ENCODE measurements at places on chromosomes 7 and 10.
A peak's percentile ranks its signal among the peaks of the same experiment; 100 is the strongest.

DNA sequence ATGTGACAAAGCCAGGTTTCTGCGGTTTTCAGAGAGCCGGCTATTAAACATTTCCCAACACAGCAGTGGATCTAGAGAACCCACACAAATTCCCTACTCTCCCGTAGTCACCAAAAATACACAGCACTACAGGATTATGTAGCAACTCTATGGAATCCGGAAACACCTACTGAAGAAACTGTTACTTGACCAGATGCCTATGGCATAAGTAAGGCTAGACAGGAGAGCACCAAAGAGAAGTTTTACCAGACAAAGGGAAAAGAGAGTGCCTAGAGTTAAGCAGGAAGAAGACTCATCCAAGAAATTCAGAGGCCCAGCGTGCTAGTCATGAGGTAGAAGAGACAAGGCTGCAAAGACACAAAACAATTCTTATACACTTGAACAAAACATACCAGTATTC, 321.1 kb downstream of the PARD3 start:
- DNase-seq: no peak

- no peak for DNase-seq
Measured at GRCh38 chr7:98922392-98923187, 44.3 kb downstream of the TRRAP start.

GRCh38 chr7:131483586-131483985, 72.8 kb downstream of the PODXL start:
- DNase-seq: no peak

DNA sequence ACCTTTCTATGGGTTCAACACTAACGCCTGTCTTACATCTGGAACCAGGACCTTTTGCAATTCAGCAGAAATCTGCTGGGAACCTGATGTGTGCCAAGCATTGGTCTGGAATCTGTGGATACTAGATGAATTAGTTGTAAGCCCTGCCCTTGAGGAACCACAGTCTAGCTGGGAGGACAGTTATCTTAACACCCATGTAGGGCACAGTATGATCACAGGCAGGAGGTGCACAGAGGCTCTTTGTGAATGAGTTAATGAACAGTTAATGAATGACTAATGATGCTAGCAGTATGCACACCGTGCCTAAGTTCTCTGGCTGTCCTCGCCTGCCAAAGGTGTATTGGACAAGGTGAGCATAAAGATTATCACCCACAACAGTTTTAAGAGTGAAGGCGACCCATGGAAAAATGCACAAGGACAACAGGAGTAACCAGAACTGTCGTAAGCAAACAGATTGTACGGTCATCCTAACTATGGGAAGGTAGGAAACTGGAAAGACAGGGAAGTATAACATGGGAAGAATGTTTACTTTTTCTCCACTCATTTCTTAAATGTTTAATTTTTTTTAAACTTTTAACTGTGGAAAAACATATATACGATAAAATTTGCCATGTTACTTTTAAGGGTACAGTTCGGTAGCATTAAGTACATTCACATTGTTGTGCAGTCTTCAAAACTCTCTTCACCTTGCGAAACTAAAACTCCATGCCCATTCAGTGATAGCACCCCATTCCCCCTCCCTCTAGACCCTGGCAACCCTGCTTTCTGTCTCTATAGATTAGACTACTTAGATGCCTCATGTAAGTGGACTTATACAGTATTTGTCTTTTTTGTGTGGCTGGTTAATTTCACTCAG, 139.9 kb downstream of the CXCL12 start:
- DNase-seq: no peak

DNA sequence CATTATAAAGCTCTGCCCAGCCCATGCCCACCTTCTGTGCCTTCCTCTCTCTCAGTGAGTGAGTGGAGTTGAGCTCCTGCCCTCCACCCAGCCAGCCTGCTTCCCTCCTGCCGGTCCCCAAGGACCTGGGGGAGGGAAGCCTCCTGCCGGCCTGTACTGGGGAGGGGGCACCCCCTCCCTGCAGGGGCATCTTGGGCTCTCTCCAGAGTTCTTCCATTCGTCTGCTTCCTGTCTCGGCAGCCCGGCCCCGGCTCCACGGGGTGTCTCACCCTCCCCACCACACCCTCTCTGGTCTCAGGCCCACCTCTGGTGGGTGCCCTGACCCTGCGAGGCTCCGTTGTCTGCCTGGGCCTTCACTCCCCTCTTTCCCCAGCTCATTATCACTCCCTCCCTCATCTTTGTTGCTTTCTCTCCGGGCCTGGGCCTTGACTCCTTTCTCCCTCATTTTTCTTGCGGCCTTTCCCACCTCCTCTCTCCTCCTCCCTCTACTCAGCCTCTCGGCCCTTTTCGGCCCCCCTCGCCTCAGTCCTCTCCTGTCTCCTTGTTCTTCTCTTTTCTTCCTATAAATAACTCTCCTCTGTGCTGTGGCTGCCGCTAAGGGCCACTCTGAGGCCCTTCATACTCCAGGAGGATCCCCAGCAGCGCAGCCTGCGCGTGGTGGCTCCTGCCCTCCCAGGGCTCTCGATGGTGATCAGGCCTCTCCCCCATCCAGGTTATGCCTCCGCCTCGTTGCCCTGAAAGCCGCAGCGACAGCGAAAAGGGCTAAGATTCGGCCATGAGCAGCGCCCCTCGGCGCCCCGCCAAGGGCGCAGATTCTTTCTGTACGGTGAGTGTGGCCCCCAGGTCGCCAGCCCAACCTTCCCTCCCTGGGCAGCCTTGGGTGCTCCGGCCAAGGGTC, 2.1 kb downstream of the SLC4A2 start:
- DNase-seq: no peak

DNA sequence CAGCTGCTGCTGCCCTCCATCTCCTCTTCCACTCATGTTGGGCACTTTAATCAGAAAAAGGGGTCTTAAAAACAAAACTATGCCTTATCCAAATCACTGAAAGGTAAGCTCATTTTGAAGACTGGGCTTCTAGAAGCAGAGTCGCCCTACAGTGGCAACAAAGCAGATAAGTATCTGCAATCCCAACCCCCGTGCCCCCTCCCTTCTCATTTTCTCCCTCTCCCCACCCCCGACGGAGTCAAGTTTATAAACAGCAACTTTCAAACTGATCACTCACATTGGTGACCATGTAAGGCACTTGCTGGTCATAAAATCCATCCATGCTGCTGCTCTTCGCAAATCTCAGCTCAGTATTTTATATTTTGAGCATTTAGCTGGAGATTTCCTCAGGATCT, 738 bp downstream of the ETV1 start:
- no peak for DNase-seq

GRCh38 chr7:44066494-44067063, 1.2 kb upstream of the PGAM2 start:
- DNase-seq: no peak

- DNase-seq: no peak
Measured at GRCh38 chr7:121595758-121596696, 199.9 kb upstream of the FAM3C start.

GRCh38 chr7:94996369-94996768, 89.0 kb downstream of the PPP1R9A start:
- DNase-seq: no peak

GRCh38 chr10:8628351-8628750, 573.9 kb downstream of the GATA3 start:
- DNase-seq: no peak

DNA sequence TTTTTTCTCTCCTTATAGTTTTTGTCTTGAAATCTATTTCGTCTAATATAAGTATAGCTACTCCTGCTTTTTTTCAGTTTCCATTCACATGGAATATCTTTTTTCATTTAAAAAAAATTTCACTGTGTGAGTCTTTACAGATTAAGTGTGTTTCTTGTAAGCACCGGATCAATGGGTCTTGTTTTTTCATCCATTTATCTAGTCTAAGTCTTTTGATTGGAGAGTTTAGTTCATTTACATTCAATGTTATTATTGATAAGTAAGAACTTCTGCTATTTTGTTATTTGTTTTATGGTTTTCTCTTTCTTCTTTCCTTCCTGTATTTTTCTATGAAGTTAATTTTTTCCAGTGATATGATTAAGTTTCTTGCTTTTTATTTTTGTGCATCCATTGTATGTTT, 216.7 kb upstream of the CNTNAP2 start:
- DNase-seq: no peak

DNA sequence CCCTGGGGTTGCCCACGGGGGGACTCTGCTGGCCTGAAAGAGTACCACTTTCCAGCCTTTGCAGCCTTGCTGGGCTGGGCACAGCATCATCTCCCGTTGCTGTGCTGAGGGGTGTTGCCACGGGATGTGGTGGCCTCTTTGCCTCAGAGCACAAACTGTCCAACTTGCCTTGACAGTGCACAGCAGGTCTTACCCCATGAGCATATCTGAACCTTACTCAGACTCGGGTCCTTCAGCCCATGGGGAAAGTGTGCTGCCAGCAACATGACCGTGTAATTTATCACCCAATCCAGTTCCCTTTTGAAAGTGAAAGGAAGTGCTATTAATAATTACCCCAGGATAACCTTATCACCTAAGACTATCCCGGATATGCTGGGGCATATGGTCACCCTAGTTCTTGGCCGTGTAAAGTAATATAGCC, 46.8 kb downstream of the TBXAS1 start:
- DNase-seq: no peak

DNA sequence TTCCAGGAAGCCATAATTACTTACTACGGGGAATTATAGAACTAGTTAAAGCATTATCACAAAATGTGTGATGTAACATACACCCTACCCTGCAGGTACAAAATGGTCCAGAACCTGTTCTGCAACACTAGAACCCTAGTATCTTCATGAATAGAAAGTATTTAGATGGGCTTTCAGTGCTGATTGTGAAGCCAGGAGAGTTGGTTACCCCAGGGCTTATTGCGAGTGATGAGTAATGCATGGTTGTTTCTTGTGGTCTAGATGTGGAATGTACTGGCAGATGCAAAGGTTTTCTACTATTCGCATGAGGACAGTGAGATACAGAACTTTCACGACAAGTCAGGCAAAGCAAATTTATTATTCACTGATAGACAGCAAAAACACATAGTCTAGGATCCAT, 33.6 kb upstream of the AGR3 start:
- DNase-seq: no peak

DNA sequence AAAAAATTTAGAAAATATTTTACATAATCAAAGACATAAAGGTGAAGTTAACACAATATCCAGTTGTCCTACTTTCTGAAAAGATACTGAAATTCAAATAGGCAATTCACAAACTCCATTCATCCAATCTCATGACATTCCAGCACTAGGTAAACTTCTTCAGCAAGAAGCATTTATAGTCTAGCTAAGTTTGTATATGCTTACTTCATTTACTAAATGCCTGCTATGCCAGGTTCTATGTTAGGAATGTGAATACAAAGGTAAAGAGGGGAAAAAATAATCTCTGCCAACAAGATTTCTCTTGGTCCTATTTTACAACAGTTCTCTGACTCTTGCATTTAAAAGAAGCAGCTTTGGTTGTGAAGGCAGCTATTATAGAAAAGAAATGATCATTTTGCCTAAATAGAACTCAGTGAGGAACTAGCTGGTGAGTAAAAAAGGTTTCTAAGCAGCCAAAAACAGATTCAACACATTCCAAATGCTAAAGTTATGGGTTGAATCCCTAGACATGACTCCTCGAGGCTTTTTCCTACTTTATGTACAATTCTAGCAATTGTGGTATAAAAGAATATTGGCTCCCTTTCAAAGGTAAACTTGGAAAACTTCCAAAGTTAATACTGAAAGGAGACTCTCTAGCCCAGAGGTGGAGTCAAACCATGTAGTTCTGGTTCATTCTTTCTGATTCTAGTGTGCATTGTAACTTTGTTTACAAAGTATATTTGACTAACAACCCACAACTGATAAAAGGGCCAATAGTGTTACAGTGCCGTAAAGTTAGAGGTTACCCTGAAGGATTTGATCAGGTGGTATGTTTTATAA, 30.9 kb upstream of the KLHL7 start:
- no peak for DNase-seq

DNA sequence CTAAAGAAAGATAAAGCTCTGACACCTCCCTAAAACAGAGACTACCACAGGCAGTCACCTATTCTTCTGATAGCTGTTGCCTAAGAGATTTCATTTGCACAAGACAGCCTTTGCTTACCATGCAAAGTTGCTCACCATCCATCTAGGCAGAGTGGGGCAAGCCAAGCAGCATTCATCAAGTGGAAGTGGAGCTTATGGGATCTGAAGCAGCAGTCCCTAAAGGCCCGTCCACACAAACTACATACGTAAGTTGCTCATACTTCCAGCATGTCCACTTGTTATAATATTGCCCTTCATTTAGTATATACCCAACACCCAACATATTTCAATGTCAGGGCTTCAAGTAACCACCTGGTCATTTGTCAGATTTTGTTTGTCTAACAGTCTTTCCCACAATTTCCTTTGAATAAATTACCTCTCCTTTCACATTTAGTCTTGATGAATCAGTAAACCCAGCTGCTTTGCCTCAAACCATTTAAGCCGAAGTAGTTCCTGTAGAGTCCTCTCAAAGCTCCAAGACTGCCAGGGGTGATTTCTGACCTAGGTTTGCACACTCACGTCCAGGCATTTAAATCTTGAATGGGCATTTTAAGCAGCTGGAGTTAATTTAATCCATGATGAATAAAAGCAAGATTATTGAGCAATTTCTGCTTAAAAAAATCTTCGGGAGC, 67.9 kb downstream of the ATAD1 start:
- DNase-seq: no peak

DNA sequence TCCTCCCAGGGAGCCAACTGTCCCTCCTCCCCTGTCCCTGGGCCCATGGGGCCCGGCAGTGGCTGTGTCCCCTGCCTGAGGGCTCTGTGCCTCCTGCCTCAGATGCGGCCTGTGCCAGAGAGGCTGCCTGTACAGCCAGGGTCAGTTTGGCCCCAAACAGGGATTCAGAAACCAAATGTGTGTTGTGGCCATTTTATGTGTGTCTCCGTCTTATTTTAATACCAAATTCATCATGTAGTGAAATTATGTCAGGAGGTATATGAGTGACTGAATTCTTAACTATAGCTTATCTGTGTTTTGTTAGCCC, 114.8 kb downstream of the NT5C2 start:
- no peak for DNase-seq

GRCh38 chr7:98520356-98520951, 96.6 kb upstream of the NPTX2 start:
- DNase-seq: peak; percentile 11

- no peak for DNase-seq
Measured at GRCh38 chr10:30559180-30559579, 70.4 kb downstream of the LYZL2 start.

DNA sequence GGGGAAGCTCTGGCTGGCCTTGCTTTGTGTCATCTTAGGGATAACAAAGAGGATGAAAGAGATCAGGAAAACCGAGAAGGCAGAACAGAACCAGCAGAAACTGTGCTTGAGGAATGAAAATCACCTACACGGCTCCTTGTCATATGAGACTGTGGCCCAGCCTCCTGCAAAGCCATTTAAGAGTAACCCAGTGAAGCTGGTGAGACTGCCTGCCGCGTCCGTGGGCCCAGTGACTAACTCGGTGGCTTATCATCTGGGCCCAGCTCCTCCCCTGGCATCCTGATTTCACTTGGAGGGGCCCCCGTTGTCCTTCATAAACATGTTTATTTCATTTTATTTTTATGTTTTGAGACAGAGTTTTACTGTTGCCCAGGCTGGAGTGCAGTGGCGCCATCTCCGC, 30.7 kb downstream of the HTRA1 start:
- DNase-seq: peak; percentile 37

GRCh38 chr7:41116817-41117216, 586.1 kb downstream of the INHBA start:
- DNase-seq: no peak
